ENCODE measurements at places on chromosomes 7 and 10. TPM values are rescaled to one million over a fixed set of nuclear protein-coding genes. Genes with fewer than 3 reads are reported as not detected.

Gene ACSM6
- not detected for total RNA-seq

Gene PILRA
- 6.5 TPM for total RNA-seq

Gene GSTO1
- total RNA-seq = 134 TPM

Gene CDH23
- total RNA-seq = 8.0 TPM

DNA sequence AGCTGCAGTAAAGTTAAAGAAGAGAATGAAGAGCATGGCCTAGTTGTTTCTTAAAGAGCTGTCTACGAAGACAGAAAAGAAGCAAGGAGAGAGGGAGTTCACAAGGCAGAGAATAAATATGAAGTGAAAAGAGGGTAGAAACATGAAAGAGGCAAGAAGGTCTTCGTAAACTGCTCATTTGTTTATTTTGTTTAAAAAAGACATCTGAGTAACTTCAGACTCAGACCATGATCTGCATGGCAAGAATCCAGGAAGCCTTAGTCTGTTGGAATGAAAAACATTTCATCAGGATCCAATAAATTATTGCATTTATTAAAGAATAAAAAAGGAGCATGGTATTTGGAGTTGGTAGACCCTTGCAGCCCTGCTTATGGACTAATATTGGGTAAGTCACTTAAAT lies 151.1 kb downstream of the SEM1 start:
- DNase-seq = no peak

- no peak for DNase-seq
These were observed 63.4 kb upstream of the SRPK2 start for GRCh38 chr7:105452085-105452484.

DNA sequence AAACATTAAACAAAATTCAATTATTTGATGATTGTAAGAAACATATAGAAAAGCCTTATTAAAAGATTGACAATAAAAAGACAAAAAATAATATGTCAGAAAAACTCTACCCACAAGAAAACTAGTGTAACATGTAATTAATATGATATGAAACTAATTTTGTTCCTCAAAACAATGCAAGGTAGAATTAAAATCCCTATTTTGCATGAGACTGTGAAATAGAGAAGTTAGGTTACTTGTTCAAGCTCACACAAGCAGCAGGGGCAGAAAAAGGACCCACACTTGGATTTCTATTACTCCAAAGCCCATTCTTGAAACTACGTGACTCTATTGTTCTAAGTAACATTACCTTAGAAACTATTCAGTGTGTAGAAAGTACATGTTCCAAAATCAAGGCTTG lies 96.4 kb downstream of the KCNMA1 start:
- DNase-seq = no peak

DNA sequence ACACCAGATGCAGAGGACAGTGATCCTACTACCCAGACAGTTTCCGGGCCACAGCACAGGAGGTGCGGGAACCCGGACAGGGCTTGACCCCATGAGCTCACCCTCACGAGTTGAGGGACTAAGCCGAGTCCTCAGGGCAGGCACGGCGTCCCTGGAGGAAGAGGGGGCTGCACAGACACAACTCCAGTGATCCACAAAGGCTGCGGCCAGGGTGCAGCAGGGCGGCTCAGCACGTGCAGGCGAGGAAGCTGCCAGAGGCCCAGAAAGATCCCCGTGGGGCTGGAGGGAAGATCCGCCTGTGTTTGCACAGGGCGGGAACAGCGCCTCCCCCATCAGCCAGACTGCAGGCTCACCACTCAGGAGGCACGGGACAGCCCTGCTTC lies 45.9 kb upstream of the TMEM72 start:
- no peak for DNase-seq
